Adipocyte (in vitro differentiated cells): ENCODE measurements at places on chromosomes 5 and 9.
A peak's percentile ranks its signal among the peaks of the same experiment; 100 is the strongest.

DNA sequence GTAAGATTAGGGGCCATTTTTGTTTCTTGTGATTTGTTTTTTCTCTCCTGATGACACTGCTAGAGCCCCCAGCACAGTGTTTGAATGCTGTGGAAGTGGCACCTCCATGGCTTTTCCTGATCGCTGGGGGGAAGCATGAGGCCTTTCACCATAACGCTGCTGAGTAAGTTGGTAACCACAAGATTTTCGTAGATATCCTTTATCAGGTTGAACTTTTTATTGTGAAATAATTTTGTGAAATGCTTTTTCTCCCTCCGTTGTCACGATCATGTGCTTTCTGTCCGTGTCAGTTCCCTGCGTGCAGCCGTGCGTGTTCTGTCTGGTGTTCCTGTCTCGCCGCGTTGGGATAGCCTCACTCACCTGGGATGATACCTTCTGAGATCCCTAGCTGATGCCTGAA is 59.4 kb downstream of the EHMT1 start:
- no peak for DNase-seq

DNA sequence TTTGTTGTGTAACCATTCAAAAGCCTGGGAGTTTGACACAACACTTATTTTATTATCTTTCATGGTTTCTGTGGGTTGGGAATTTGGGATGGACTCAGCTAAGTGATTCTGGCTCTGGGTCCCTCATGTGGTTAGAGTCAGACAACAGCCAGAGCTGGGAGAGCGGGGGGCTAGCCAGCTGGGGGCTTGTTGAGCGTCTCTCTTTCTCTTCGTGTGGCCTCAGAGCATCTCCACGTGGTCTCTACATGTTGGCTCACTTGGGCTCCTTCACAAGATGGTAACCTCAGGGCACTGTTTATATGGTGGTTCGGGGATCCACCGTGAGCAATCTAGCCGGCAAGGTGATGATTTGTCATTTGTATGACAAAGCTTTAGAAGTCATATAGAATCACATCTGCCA is 73.6 kb downstream of the FSTL4 start:
- no peak for DNase-seq

- DNase-seq: no peak
Measured at GRCh38 chr5:103476811-103477210, 85.8 kb downstream of the NUDT12 start.

DNA sequence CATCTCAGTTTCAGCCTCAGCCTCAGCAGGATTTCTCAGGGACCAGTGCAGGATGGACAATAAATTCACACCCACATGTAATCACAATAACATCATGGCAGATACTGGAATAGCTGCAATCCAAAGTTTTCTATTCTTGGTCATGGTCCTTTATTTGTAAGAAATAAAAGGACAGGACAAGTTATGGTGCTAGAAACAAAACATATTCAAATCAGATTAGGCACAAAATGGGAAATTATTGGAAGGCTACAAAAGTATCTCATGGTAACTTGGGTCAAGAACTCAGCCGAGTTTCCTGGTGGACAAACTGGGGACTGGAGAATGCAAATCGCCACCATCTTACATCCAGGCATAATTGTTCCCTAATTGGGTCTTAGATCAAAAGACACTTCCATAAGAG is 1768.2 kb upstream of the WWC1 start:
- no peak for DNase-seq

DNA sequence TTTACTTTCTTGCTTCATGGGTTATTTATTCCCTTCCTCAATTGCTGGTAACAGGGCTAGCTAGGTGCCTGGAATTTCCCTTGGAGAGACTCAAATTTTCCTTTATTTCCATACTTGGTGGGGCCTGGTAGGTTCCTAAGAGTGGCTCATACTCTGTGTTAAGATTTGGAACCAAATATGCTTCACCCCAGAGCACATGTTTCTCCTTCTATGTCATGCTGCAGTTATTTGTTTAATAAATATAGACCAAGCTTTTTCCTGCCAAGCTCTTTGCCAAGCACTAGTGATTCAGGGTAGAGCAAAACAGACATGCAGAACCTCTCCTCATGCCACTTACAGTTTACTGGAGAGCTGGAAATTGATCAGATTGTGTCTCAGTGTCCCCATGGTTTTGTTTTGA is 290.3 kb upstream of the SGCD start:
- peak; percentile 64 for DNase-seq

GRCh38 chr9:35072461-35073278 is at the start of gene VCP:
VCP (minus strand) TSS chr9:35072625; CDS start chr9:35072353, 272 bp downstream.
- peak; percentile 100 for DNase-seq

DNA sequence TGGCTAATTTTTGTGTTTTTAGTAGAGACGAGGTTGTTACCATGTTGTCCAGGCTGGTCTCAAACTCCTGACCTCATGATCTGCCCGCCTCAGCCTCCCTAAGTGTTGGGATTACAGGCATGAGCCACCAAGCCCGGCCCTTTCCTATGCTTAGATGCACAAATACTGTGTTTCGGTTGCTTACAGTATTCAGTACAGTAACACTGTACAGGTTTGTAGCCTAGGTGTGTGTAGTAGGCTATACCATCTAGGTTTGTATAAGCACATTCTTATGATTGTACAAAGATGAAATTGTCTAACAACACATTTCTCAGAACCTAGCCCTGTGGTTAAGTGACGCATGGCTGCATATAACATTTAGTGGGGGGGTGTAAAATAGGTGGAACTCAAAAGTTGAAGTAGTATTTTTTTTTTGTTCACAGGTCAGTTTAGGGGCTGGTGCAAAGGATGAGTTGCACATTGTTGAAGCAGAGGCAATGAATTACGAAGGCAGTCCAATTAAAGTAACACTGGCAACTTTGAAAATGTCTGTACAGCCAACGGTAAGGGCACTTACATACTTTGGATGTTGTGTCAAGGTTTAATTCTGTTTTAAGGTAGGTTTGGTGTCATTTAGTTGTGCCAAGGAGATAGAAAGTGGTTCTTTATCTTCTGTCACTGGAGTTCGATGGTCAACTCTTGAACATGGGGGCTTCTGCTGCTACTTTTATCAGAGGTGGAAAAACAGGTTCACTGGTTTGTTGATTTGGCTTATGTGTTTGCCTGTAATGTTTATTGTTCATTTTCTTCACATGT is 3.4 kb downstream of the NPM1 start:
- DNase-seq: no peak

DNA sequence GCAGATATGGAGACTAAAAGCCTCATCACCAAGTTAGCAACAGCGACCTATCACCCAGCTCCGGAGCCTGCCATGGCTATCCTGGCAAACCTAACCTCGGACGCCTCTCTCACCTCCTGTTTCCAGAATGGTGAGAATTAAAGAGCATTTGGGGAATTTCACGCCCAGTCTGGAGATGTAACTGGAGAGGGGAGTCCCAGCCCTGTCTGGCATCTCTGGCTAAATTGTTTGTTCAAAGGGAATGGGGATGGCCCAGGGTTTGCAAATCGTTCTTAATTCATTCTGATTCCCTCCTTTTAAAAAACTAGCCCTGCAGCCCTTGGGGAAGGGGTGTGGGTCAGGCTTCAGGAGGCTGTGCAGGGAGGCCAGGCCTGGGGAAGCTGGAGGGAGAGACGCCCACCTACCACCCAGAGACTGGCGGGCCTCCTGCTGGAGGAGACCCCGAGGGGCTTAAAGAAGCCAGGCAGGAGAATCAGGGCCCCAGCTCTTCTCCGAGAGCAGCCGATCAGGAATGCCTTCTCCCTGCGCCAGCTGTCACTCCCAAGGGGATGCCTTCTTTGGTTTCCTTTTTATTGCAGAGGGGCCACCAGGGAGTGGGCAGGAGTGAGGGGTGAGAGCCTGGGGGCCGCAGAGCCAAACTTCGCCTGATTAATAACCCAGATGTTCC is 964 bp upstream of the COL5A1 start:
- DNase-seq: no peak

DNA sequence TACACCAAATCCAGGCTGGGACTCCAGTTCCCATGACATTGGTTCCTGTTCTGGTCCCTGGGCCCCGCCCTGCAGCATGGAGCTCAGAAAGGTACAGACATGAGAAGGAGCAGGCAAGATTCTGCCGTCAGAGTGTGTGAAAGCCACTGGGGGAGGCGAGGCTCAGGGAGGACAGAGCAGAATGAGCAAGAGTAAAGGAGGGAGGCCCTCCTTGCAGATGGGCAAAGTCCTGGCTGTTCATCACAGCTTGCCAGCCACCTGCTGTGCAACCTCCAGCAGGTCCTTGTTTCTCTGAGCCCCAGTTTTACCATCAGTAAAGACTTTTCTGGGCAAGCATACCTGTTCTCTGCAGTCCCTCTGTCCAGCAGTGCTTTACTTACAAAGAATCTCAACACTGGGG is 73.3 kb downstream of the HRH2 start:
- DNase-seq: no peak

DNA sequence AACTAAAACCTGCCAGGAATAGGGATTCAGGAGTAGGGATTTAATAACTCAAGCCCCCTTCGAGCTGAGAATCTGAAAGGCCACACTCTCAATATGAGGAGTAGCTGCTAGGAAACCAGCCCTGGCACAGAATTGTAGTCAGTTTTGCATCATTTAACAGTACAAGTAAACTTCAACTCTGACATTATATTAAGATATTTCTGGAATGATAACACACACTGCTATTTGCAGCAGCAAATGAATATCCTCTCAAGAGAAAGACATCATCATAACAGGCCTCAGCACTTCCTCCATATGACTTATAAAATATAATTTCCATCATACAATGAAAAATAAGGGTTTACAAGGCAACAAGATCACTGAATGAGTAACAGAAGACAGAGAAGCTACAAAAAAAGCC is 138.2 kb upstream of the RFX3 start:
- peak; percentile 57 for DNase-seq
